Activated B cell treated with CpG ODN at 0.5 μM for 24 hours (primary cell): ENCODE measurements at places on chromosomes 4 and X. TPM values are rescaled to one million over a fixed set of nuclear protein-coding genes. Genes with fewer than 3 reads are reported as not detected.

The HPGDS gene
- not detected in 2 replicates for total RNA-seq

The SMIM10 gene
- total RNA-seq, result 1.3 and 1.4 TPM in 2 replicates

The SHROOM3 gene
- total RNA-seq, result 0.55 and 0.66 TPM in 2 replicates

The EREG gene
- total RNA-seq, result not detected in 2 replicates

The ZNF711 gene
- 3.5 TPM in 2 replicates for total RNA-seq

The SMIM14 gene
- total RNA-seq, result 83.1 and 86.5 TPM in 2 replicates

The SSX4B gene
- not detected in 2 replicates for total RNA-seq

The CPZ gene
- not detected in 2 replicates for total RNA-seq

The MID2 gene
- 2.1 and 3.3 TPM in 2 replicates for total RNA-seq

The RAB40AL gene
- total RNA-seq, result 0.73 and 0.81 TPM in 2 replicates

The TIGD4 gene
- 0.24 and 0.44 TPM in 2 replicates for total RNA-seq

The PARM1 gene
- total RNA-seq, result 6.5 and 6.7 TPM in 2 replicates
